ENCODE measurements at places on chromosomes 2 and 18.

DNA sequence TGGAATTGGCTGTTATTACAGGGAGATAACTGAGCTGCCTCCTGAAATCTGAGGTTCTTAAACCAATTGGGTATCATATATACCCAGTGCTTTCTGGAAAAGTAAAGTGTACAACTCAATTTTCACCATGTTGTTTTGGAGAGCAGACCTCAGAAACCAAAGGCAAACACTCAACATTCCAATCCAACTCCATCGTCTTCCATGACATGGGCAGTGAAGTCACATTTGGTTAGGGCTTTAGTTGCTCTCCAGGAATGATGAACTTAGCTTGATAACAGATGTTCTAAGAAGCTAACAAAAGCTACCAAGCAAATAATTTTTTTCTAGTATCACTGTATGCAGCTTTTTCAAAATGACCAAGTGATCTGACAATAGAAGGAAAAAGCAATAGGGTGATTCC is 107.0 kb upstream of the SLC35G4 start:
- DNase-seq = peak; percentile 59

DNA sequence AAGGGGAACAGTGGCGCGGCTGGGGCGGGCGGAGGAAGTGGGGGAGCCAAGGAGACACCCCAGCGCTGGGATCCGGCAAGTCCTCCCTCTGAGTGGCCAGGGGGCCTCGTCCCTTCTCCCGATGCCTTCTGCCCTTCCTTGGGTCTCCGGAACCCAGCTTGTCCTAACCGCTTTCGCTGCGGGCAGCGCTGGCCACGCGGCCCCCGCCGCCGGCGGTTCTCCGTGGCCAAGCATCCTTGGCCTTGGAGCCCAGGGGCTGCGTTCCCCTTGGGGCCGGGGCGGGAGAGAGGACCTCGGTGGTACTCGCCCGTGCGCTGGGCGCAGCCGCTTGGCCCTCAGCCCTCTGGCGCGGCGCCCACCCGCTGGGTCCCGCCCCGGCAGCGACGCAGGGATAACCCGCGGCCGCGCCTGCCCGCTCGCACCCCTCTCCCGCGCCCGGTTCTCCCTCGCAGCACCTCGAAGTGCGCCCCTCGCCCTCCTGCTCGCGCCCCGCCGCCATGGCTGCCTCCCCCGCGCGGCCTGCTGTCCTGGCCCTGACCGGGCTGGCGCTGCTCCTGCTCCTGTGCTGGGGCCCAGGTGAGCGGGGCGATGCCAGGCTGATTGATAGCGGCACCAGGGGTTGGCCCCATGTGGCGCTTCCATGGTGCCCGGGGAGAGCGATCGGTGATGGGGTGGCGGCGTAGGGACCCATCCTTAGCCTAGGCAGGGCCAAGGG is 128.7 kb downstream of the UXS1 start:
- no peak for DNase-seq

GRCh38 chr2:241270531-241270930 is 44.9 kb downstream of the HDLBP start:
- DNase-seq = no peak

DNA sequence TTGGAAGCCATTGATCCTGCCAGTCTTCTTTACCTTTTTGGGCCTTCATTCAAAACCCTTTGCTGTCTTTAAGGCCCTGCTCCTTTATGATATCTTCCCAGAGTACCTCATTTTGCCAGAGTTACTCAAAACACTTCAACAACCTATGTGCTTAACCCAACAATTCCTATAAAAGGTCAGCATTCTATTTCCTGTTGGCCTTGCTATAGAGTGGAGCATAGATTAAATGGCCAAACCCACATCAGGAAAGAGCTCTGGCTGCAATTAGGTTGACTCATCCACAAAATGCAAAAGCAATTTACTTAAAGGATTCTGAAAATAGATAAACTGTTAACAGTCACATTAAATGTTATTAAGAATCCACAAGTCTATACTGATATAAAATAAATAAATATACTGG is 21.2 kb downstream of the MRPL33 start:
- peak; percentile 75 for DNase-seq

- no peak for DNase-seq
Measured at GRCh38 chr18:48279312-48279711, 129.9 kb downstream of the ZBTB7C start.

DNA sequence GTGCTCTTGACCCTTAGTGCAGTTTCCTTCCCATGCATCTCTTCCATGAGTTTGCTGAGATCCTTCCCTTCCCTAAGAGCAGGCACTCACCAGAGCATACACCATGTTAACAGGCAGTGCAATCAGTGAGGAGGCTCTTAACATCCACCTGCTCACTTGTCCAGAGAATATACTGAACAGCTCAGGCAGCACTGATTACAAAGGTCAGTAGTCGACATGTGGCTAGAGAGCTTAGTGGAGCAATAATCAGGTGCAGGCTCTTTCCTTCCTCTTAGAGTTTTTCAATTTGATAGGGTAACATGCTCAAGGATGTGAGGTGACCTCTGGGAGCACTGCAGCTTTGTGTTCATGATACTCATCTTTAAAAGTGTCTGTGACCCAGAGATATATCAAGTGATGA is 144.1 kb upstream of the SETBP1 start:
- no peak for DNase-seq

DNA sequence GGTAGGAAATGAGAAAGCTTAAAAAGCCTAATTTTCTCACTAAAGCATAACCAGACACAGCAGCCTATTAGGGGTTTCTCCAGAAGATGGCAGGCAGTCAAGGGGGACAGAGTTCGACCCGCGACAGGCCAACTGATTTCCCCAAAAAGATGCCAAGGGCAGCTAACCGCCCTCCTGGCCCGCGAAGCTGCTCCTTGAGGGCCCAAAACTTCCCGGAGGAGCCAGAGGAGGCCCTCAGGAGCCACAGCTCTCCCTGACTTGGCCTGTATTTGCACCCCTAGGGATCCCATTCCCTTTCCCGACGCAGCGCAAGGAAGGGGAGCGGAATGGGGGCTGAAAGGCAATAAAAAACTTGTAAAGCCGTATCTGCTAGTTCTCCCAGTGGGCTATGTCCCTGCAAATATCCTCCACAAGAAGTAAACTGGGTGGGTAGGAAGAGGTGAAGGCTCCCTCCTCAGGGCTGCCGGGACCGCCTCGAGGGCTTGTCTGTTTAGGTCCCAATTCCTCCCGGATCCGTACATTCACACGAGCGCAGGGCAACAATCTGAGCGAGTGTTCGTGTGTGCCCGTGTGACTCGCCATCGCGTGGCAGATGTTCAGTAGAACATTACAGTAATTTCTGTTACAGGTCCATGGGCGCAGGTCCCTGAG is 756 bp upstream of the NAGK start:
- peak; percentile 17 for DNase-seq

DNA sequence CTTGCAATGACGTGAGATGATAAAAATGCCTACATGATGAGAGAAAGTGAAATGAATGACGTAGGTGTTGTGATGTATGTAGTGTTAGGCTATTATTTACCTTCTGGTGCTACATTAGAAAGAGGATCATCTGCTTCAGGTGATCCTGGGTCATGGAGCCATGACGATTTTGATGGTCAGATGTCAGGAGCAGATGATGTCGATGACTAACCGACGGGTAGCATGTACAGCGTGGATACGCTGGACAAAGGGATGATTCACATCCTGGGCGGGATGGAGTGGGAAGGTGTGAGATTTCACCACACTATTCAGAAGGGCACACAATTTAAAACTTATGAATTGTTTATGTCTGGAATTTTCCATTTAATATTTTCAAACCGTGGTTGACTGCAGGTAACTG is 43.5 kb upstream of the ACVR1C start:
- DNase-seq = no peak

- DNase-seq = peak; percentile 2
Measured at GRCh38 chr2:183521911-183522310, 397.7 kb downstream of the NUP35 start.

DNA sequence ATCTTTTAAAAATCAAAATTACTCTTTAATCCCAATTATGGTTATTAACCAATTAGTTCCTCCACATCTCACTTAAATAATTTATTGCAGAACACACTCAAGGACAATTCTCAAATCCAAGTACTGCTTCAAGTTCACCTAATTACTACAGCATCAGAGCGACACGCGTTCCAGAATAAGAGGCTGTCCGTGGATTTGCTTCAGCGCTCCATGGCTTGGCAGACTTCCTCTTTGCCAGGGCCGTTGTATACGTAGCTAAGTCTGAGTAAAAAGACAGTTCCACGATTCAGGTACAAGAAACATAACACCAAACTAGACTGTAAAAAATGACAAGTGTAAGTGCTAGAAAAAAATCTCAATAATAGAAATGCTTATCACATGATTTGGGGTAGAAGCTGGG is 153.2 kb upstream of the MYT1L start:
- no peak for DNase-seq

- DNase-seq = no peak
Measured at GRCh38 chr18:10455726-10456453, 1.5 kb downstream of the APCDD1 start.

- no peak for DNase-seq
Measured at GRCh38 chr18:10285283-10285640, 169.2 kb upstream of the APCDD1 start.

DNA sequence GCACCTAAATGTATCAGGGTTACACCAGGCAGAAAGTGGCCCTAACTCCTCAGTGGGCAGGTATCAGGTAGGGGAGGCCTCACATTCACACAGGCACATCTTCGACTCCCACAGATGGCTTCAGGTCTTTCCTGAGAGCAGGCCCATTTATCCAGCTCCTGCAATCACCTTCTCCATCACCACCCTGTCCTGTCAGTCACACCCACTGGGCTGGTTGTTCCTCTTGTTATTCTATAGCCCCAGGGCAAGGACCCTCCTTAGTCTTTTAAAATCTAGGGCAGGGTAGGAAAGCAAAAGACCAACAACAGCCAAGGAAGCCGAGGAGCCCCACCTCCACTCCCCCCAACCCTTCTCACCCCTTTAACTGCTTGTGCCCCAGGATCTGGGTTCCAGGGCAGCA is 9.1 kb upstream of the HOXD4 start:
- no peak for DNase-seq

DNA sequence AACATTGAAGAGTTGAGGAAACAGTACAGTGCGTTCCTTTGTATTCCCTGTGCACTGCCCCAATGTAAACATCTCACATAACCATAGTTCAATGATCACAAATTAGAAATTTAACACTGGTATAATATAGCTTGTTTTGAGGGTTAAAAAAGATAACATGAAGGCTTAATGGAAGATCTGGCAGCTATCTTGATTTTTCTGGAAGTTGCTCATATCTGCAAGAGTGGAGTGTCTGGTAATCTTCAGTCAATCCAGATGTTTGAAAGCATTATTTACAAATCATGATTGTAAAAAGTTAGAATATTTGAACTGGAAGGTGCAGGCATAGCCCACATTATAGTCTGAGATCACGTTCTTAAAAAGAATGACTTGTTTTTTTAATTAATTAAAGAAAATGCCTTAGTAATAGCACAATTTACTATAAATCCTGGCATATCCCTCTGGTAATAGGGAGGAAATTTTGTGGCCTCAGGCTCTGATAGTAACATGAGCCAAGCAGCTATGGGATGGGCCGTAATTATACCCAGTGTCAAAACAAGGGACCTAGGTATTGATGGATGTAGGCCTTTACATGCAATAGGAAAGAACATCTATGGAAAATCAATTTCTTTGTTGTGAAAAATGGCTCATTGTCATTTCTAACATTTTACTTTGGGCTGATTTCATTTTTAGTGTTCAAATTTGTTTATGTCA is 418.0 kb downstream of the THSD7B start:
- no peak for DNase-seq

GRCh38 chr2:45577441-45577840 is 33.6 kb downstream of the SRBD1 start:
- DNase-seq = peak; percentile 64

GRCh38 chr2:193990868-193991267 is 1666.2 kb upstream of the SLC39A10 start:
- DNase-seq = no peak

DNA sequence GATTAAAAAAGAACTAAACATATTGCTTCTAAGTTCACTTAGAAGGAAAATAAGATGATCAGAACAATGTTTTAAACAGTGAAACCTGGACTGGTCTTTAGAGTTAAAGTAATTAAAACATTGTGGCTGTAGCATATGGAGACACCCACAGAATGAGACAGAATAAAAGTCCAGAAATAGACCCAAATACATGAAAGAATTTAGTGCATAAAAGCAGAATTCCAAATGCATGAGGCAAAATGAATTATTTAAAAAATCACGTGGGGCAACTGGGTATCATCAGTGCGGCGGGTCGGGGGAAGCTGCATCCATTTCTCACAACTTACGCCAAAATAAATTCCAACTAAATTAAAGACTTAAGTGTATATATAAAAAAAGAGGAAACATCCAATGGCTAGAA is 12.1 kb downstream of the RNF149 start:
- peak; percentile 62 for DNase-seq

DNA sequence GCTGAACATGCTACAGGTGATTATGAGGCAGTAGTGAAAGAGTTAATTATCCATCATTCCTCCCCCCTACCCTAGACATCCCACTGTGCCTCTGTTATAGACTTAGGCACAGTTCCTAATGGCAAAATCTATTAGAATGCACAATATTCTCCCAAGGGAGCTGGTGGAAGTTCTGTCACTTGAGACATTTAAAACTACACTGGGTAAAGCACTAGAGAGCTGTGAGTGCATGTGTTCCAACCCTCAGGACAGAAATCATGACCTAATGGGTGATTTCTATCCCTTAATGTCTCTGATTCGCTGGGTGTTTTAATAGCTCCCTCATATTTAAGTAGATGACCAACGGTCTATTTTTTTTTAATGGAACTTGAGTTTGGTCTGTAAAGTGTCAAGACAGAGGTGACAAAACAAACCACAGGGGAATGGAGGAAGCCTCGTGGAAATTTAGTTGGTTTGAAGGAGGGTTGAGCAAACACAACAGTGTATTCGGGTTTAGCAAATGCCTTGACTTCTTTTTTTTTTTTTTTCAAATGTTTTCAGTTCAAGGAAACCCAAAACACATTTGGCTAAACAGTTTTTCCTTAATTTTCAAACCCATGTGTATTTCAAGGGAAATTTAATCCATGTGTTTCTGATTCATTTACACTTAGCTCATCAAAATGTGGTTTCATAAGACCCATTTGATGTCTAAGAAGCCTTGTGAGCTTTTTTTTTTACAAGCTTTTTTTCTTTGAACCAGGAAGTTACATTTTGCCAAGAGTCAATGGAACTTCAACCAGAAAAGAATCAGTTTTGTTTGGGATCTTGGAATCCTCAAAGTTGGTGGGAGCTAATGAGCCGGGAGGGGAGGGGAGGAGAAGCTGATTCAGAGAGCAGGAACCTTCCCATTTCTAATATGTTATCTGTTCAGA is 665.1 kb upstream of the ZEB2 start:
- DNase-seq = peak; percentile 70

- DNase-seq = peak; percentile 84
Measured at GRCh38 chr2:61763605-61764034, 90.2 kb downstream of the FAM161A start.
